ENCODE measurements at places on chromosomes 3 and 15. TPM values are rescaled to one million over a fixed set of nuclear protein-coding genes. Genes with fewer than 3 reads are reported as not detected.

GRCh38 chr3:42749753-42750231 is 23.3 kb downstream of the CCDC13 start:
- no peak for DNase-seq

- DNase-seq, result peak; percentile 84
These were observed 588 bp downstream of the MAPK6 start for GRCh38 chr15:52019394-52020220.

DNA sequence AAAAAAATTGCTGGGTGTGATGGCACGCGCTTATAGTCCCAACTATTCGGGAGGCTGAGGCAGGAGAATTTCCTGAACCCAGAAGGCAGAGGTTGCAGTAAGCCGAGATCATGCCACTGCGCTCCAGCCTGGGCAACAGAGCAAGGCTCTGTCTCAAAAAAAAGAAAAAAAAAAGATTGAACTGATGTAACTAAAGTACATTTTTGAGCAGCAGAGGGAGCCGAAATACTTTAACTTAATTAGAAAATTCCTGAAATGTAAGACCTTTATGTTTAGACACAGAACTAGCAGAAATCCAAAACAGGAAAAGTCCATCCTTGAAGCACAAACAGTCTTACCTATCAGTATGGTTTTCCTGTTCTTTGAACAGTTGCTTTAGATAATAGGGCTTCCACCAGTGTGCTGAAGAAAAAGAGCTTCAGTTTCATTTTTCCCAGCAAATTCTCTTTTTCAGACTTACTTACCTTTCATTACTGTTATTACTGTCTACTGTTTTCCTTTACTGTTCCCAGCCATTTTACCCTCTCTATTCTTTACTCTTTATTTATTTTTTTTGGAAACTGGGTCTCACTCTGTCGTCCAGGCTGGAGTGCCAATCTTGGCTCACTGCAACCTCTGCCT is 33.4 kb upstream of the ZNF609 start:
- peak; percentile 63 for DNase-seq

Gene CFAP100
- not detected for total RNA-seq

Measured in tongue (tissue), 3 donors.